A549 treated with GW870086 at 1 μM for 4 hours (cell line): ENCODE measurements at places on chromosomes 12 and 14. TPM values are rescaled to one million over a fixed set of nuclear protein-coding genes. Genes with fewer than 3 reads are reported as not detected.

The HOXC11 gene
- 0.52 to 0.74 TPM (median 0.58 TPM) in 5 replicates for total RNA-seq

The OLR1 gene
- 0.72 to 1.8 TPM (median 1.2 TPM) in 5 replicates for total RNA-seq

The LRRK2 gene
- total RNA-seq = 1.5 to 2.0 TPM (median 1.8 TPM) in 5 replicates

The RAD51B gene
- 3.5 to 5.4 TPM (median 4.3 TPM) in 5 replicates for total RNA-seq

The KRT71 gene
- total RNA-seq = not detected in 5 replicates

The GNB3 gene
- 0.96 to 1.9 TPM (median 1.8 TPM) in 5 replicates for total RNA-seq

The APOLD1 gene
- 0.12 to 0.36 TPM (median 0.17 TPM) in 5 replicates for total RNA-seq
